AG04449 (cell line): ENCODE measurements at places on chromosomes 16 and 17.
A peak's percentile ranks its signal among the peaks of the same experiment; 100 is the strongest.

- DNase-seq: no peak
These were observed 18.9 kb downstream of the CLTC start for GRCh38 chr17:59638553-59638952.

DNA sequence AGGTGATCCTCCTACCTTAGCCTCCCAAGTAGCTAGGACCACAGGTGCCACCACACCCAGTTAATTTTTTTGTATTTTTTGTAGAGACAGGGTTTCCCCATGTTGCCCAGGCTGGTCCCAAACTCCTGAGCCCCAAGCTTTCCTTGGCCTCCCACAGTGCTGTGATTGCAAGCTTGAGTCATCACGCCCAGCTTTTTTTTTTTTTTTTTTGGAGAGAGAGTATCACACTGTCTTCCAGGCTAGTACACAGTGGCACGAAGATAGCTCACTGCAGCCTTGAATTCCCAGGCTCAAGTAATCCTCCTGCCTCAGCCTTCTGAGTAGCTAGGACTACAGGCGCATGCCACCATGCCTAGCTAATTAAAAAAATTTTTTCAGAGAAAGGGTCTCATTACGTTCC is 27.2 kb downstream of the HEATR9 start:
- no peak for DNase-seq

DNA sequence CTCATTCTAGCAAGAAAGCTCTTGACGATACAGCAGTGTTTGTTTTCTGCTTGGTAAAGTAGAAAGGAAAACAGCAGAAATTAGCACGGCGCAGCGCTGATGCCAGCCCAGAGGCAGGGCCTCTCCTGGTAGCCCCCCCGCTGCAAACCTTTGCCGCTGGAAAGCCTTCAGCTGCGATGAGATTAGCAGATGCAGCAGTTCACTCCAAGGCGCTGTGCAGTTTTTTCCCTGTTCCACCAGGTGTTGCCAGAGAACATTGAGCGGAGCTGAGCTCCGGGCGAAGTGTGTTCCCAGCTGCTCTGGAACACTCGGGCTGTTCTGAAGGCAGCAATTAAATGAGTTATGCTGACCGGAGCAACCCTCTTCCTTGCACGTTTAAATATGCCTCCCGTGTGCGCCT is 72.5 kb downstream of the RBFOX1 start:
- DNase-seq: no peak

- DNase-seq: no peak
These were observed 314.8 kb upstream of the GOT2 start for GRCh38 chr16:59048876-59049275.

- DNase-seq: peak; percentile 98
These were observed 16.2 kb upstream of the NAGLU start for GRCh38 chr17:42519546-42520491.

DNA sequence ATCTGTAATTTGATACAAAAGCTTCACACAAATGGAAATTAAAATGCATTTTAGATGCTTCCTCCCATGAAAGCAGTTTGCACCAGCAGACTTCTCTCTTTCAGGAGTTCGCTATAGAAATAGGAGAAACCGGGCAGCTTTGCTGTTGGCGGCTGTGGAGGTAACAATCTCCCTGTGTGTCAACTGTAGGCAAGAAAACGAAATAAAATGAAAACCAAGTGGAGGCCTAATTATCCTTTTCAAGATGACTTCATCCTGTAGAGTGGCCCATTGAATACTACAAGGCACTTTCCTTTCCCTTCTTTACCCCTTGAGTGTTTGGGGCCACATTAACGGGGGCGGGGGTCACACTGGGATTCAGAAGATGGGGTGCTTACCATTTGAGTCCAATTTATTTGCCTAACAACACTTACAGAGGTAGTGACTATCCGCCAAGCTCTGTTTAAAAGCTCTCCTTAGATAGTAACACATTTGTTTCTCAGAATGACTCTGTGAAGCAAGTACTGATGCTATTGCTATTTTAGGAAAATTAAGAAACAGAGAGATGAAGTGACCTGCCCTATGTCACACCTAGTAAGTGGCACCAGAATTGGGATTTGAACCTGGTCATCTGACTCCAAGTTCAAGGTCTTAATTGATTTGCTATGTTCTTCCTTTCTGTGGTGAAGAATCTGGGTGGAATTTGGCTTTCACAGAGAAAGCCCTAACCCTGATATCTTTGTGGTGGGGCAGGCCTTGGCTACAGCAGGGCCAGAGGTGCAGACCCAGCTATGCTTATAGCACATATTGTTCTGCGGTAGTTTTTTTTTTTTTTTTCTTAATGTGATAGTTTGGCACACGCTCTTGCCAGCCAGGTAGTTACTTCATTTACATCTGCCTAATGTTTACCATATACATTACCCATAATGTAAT is 125.5 kb upstream of the MPHOSPH6 start:
- DNase-seq: no peak

GRCh38 chr17:40485851-40486521 is 15.4 kb downstream of the TNS4 start:
- peak; percentile 98 for DNase-seq

DNA sequence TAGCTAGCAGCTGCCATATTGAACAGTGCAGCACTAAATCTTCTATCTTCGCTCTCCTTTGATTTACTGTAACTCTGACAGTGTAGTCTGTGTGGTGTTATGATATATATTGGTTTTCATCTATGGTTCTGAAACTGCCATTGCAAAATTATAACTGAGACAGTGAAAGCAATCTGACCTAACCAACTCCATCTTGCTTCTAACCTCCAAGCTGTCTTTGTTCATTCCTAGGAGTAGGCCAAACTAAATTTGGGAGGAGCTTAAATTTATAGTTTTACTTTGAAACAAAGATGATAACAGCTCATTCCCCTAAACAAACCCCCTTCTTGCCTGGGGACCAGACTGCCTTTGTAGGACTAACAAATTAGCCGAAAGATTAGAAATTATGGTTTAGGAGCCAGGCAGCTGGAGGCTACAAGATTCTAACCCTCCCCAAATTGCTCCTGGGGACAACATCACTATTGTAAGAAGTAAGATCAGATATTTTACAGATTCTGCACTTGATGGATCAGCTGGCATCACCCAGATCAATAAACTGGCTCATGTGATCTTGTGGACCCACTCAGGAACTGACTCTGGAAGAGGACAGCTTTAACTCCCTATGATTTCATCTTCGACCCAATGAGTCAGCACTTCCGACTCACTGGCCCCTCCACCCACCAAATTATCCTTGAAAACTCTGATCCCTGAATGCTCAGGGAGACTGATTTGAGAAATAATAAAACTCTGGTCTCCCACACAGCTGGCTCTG is 47.0 kb upstream of the FBXO47 start:
- DNase-seq: no peak

DNA sequence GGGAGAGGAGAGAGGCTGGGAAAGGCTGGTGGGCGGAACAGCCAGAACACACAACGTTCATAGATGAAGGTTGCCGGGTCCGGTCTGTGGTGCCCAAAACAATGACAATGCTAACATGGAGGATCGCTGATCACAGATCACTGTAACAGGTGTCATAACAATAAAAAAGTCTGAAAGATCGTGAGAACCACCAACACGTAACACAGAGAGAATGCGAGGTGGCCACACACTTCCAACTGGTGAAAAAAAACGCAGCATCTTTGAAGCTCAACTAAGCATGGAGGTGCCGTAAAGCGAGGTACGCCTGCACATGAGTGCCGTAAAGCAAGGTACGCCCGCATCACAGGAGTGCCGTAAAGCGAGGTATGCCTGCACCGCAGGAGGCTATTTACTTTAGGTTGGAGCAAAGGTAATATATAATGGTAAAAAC is 42.3 kb downstream of the ABR start:
- DNase-seq: no peak

DNA sequence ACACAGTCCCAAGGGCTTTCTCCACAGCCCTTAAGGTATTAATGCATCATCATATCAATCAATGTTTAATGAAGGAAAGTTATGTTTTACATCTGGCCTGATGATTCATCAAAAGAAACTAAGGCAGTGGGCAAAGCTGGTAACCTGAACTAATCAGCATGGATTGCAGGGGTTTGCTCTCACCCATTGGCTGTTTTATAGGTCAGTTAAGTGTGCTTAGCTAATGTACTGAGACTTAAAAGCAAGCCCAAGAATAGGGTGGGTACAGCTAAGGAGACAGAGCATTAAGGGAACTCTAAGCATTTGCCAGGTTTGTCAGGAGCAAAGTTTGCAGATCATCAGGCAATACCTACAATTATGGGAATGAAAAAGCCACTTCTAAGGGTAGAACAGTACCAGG is 1247.6 kb downstream of the CDH8 start:
- DNase-seq: no peak

DNA sequence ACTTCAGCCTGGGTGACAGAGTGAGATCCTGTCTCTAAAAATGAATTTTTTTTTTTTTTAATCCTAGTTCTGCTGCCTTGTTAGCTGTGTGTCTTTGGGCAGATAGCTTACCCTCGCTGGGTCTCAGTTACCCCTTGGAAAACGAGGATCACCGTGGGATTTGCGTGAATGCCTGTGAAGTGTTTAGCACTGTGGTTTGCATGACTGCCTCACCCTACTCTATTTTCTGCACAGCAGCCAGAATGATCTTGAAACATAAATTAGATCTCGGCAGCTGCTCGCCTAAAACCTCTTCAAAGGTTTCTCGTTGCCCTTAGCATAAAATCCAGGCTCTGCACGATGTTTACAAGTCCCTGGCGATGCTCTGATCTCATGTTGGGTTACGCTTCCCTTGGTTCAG is 71.2 kb upstream of the GRIN2A start:
- DNase-seq: no peak

GRCh38 chr17:18172531-18173278 is 10.9 kb upstream of the ALKBH5 start:
- DNase-seq: no peak

- no peak for DNase-seq
These were observed 55.9 kb upstream of the MGAT5B start for GRCh38 chr17:76812263-76812662.

DNA sequence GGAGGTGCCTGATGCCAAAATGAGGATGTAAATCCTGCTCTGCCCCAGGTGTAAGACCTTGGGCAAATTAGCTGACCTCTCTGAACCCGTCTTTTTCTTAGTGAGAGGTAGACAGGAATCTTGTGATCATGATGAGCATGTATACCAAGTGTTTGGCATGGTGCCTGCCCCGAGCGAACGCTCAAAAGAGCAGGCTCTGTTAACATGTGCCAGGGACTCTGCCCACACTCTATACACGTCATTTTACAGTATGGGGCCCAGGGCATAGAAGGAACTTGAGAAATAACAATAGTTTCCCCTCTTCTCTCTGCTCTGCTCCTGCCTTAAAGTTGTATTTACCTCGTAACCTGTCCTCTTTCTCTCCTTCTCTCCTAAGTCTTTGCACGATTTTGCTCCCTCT is 9.3 kb upstream of the MAF start:
- no peak for DNase-seq

GRCh38 chr17:68780596-68780995 is 174.6 kb downstream of the ABCA8 start:
- no peak for DNase-seq

GRCh38 chr17:80151333-80151732 is 4.4 kb upstream of the EIF4A3 start:
- DNase-seq: peak; percentile 57

- no peak for DNase-seq
These were observed 37.7 kb upstream of the IRF8 start for GRCh38 chr16:85861095-85861825.

GRCh38 chr17:74827800-74828199 is 31.9 kb downstream of the GRIN2C start:
- no peak for DNase-seq

- no peak for DNase-seq
These were observed 4.7 kb upstream of the CMTM2 start for GRCh38 chr16:66574531-66574930.

- no peak for DNase-seq
These were observed 23.5 kb downstream of the SMTNL2 start for GRCh38 chr17:4607773-4608187.

GRCh38 chr16:9965079-9965478 is 217.1 kb downstream of the GRIN2A start:
- no peak for DNase-seq

- DNase-seq: no peak
These were observed 29.6 kb downstream of the LITAF start for GRCh38 chr16:11556945-11557720.

DNA sequence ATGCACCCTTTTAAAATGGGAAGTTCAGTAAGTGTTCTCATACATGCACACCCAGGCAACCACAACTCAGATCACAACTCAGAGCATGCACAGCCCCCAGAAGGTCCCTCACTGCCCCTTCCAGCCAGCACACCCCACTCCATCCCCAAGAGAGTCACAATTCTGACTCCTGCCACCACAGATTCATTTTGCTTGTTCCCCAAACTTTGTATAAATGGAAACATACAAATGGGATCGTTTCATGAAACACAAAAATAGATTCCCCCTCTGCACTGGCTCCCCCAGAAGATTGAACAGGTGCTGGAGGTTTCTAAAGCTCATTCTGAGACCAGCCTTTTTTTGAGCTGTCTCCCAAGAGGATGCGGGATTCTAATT is 3.3 kb upstream of the TNFRSF13B start:
- DNase-seq: no peak

DNA sequence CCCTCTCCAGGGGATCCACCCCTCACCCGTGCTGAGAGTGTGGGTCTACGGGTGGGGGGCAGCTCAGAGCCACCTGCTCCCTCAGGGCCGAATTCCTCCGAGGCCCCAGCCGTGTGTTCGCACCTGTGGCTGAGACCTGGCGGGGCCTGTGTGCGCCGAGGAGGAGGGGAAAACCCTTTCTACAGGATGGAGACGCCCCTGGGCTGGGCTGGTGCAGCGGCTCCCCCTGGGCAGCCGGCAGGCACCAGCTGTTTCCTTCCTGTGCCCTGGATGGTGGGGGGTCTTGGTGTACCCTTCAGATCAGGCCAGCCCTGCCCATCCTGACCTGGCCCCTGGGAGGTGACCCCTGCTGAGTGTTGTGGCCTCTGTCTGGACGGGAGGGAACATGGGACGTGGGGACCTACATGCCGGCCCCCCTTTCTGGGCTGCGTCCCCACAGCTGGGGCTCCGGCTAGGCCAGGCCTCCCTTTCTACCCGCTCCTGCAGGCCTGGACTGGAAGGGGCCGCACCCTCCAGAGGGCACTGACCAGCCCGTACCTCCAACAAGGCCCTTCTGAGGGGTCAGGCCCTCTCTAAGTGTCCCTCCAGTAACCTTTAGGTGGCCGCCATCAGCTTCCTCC is 28.3 kb upstream of the PABPN1L start:
- no peak for DNase-seq
